NCI-H1436 (cell line): ENCODE measurements at places on chromosomes 2 and 18.

GRCh38 chr2:8641301-8641965 lies 40.4 kb upstream of the ID2 start:
- DNase-seq: no peak

DNA sequence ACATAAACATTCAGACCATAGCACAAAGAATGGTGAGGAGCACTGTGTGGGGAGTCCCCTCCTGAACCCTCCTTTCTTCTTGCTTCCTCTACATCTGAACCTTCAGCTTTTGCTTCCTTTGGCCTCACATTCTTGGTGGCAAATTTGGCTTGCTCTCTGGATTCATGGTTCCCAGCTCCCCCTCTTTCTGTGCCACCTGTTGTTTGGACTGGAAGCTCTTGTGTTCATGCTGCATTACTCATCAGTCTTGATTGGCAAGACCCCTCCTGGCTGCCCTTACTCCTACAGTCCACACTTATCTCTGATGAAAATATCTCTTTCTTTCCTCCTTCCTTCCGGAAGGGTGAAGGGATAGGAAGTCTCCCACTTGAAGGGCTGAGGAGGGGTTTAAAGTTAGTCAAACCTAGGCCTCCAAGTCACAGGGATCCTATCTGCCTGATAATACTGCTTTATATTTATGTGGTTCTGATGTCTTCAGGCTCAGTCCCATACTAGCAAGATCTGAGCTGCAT lies 70.0 kb downstream of the MYO3B start:
- DNase-seq: no peak

DNA sequence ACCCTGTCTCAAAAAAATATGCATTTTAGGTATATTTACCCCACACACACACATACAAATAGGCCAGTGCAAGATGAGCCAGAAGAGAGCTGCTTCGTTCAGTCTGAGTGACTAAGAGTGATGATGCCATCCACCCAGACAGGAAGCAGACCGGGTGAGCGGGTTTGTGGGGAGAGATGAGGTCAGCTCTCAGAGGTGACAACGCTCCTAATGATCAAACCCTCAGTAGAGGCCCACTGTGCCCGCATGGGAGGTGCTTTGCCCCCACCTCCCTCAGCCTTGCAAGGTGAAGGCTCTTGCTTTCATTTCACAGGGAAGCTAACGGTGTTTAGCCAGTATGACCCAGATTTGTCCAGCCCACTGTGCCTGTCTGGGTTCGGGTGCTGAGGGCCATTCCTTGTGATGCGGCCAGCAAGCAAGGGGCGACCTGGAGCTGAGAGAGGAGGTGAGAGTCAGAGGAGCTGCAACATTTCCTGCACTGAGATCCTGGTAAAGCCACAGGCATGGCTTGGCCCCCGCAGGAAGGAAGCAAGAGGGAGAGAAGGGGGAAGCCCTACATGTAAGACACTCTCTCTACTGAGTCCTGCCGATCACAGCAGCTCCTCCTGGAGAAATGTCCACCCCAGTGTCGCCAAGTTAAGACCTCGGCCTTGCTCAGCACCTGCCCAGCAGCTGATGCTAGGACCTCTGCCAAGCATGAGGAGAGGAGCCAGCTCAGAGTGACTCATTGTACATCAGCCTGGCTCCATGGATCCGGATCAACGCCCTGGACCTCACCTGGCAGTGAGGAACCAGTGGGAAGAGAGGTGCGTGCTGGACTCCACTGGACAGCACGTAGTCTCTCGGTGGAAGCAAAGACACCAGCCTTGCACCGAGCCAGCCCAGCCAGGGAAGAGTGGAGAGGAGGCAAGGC lies 37.0 kb downstream of the NIFK start:
- DNase-seq: no peak

DNA sequence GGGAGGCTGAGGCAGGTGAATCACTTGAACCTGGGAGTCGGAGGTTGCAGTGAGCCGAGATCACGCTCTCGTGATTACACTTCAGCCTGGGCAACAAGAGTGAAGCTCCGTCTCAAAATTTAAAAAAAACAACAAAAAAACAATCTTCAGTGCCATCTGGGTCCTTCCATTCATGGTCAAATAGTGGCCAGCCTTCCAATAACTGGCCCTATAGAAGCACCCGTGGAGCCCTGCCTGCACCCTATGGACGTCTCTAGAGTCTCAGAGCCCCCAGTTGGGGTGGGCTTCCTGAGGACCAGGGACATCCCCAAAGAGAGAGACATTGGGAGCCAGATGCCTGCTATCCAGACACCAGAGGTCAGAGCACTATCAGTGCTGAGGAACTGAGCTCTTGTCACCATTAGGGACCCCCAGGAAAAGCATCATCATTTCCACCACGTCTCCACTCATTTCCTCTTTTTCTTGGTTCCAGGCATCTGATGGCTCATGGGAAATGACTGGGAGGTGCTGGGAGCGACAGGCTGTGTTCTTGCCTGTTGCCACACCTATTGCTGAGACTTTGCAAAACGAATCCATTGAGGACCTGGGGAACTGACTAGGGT lies 9.4 kb downstream of the NEU2 start:
- no peak for DNase-seq

DNA sequence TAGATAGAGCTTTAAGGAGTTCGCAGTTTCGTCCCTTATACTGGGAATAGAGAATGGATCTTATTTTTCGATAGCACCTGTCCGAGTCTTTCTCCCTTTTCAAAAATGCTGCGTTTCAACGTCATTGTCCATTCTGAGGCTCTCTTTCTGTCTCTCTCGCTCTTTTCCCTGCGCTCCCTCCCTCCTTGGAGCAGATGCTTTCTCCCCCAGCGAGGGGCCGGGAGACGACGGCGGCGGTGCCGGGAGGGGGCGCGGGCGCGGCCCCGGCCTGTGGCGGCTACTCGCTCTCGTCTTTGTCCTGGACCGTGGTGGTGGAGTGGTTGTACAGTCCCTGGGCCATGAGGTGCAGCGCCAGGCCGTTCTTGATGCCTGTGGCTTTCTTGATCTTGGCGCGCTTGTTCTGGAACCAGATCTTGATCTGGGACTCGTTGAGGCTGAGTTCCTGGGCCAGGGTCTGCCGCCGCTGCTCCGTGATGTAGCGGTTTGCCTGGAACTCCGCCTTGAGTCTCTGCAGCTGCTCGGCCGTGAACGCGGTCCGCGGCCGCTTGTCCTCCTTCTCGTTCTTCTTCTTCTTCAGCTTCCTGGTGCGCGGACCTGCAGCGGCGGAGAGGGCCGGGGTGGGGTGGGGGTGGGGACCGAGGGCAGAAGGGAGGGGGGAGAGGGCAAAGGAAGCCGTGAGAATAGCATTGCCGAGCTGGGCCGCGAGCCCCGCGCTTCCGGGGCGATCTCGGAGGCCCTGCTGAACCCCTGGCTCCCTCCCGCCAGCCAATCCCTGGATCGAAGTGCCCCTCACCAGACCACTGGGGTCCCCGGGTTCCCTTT lies 4.6 kb downstream of the EN1 start:
- no peak for DNase-seq

GRCh38 chr2:193774166-193774565 lies 1579.4 kb upstream of the TMEFF2 start:
- no peak for DNase-seq

GRCh38 chr2:16249246-16250055 lies 309.1 kb downstream of the MYCN start:
- DNase-seq: no peak

DNA sequence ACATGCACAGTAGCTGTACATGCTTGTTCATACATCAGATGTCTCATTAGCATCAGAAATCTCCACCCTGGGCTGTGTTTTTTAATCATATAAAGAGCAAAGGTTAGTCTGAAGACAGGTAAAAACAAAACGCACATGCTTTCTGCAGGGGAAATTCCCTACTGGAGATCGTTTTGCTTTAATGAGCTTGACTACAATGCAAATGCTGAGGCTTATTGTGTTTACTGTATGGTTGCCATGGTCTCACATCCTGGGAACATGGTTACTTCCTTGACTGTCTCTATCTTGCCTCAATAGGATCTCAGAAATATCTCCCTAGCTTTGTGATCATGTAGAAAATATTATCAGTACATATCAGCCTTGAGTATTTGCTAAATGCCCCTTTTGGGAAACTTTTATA lies 336.5 kb upstream of the TFPI start:
- DNase-seq: no peak

- no peak for DNase-seq
Observed at GRCh38 chr18:54506516-54507261, 84.4 kb upstream of the DYNAP start.

DNA sequence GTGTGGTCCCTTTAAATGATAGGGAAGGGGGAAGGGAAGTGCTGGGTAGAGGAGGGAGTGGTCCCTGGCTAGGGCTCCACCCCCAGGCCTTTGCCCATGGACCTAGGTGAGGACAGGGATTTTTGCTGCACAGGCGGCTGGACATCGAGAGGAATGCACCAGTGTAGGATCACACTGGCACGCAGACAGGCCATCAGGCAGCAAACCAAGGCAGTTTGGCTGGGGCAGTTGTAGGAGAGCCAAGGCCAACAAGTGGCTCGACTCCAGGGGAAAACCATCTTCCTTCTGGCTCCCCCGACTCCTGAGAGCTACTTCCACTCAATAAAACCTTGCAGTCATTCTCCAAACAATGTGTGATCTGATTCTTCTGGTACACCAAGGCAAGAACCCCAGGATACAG lies 402.0 kb upstream of the LRRTM1 start:
- no peak for DNase-seq

- no peak for DNase-seq
Observed at GRCh38 chr2:43062058-43062457, 164.3 kb downstream of the ZFP36L2 start.

DNA sequence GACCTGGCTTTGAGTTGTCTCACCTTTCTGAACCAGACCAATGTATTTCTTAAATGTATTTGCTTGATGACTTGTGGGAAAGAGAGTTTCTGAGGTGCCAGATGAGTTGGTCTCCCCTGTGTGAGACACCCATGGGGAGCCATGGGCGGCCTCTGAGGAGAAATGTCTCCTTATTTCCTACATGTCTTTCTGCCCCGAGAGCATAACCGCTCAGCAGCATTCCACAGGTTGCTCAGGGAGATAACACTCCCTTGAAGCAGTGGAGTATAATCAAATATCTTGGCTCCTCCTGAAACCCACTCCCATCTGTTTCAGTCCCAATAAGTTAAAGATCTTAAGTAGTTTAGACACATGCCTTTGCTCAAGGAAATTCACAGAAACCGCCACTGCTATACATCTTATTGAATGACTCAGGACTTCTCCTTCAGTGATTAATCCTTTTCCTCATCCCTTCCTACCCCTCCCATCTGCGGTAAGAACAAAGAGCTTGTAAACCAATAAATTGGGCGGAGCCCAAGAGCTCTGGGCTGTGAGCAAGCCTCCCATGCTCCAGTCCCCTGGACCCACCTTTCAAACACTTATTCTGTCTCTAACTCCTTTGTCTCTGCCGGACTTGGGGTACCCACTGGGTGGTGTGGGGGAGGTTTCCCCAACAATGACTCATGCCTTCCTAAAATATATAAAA lies 285.5 kb upstream of the LRRTM4 start:
- DNase-seq: no peak

DNA sequence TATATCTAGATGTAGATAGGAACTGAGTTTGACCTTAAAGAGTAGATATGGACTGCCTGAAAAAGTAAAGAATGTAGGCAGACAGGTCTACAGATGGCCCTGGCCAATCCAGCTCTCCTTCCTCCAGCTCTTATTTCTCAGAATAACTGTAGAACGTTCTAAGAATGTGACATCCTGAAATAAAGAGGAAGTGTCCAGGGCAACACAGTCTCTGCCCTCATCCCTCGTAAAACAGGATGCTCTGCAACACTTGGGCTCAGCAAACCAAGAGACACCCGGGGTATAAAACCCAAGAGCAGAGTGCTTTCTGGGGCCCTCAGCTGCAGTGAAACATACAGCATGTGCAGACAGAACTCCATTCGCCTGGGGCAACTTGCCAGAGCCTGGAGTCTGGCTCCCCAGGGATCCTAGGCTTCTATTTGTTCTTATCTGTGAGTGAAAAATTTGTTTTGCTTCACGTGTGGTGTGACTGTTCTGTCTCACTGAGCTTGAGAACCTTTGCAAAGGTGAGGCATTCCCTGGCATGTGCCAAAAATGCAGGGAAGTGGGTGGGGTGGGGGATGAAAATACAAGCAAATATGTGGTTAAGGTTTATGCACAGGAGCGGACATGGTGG lies 401.0 kb downstream of the SETBP1 start:
- DNase-seq: peak; percentile 1

DNA sequence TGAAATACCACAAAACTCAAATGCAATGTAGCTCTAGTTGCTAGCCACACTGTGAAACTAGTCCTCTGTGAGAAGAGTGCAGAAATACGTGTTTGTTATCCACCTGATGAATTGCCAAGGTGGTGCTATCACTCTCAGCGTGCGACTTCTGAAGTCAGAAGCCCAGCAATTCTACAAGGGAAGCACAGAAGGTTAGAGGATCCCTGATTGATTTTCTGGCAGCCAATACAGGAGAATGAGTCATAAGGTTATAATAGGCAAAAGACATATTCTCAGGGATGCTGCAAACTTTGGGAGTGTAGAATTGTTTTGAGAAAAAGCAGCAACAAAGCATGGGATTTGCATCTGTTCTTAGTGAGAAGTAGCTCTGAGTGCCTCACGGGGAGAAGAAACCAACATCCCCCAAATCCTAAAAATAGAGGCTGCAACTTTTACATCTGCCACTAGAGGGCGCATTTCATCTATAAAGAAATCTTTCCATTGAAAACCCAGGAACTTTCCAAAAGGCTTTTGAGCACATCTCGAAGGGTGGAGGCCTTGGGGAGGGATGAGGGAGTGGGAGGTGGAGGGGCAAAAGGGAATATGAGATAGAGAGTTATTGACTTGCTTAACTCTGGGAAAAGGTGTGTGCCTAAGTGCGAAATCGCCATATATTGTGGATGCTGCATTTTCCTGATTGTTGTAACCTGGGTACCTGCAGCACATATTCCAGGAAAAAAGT lies 78.0 kb downstream of the TMEM182 start:
- peak; percentile 4 for DNase-seq

DNA sequence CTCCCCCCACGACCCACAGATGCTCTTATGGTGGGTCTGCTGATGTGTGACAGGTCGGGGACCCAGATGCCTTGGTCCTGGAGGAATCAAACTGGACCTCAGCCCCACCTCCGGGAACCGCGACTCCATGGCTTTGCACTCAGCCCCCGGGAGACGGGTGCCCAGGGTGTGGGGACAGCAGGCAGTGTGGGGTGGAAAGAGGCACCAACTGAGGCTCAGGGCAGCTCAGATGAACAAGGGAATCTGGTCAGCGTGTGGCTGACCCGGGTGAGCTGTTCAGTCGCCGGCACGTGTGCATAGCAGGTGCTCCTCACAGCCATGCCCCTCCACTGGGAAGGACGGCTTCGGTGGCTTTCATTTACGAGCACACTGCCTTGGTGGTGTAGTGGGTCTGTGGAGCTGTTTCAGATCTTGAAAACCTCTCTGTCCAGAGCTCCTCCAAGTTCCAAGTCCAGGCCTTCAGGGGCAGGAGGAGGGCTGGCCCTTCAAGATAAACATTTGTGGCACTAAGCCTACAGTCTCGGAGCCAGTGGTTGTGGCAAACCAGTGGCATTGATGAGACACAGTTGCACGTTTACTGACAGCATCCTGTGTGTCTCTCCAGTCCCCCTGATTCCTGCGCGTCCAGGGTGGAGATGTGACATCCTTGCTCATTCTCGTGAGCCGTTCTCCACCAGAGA lies 471.2 kb upstream of the HS6ST1 start:
- no peak for DNase-seq
